ENCODE measurements at places on chromosomes 7 and 10.
A peak's percentile ranks its signal among the peaks of the same experiment; 100 is the strongest.

- DNase-seq = no peak
Observed at GRCh38 chr10:14519785-14520184, 189.1 kb upstream of the FRMD4A start.

DNA sequence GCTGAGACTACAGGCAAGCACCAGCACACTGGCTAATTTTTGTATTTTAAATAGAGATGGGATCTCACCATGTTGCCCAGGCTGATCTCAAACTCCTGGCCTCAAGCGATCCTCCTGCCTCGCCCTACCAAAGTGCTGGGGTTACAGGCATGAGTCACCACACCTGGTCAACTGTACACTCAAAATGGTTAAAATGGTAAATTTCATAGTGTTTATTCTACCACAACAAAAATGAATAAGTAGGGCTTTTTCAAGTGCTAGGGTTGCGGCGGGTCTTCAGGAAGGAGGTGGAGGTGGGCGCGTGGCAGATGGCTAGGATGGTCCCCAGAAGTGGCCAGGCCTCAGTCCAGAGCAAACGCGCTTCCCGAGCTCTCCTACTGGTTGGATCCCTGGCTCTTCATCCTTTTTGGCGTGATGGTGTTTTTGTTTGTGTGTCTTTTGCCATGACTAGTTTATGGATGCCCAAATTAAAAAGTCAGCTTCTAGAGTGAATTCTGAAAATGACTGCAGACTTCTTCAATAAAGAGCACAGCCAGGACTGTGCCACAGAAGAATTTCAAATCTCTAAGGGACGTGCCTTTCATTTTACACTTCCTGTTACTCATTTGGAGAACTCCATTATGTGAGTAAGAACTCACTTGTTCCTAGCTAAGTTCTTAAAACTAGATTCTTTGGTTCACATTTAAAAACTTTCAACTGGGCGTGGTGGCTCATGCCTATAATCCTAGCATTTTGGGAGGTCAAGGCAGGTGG is 73.9 kb downstream of the TMEM130 start:
- DNase-seq = no peak

- no peak for DNase-seq
Observed at GRCh38 chr7:115300231-115300870, 378.5 kb downstream of the MDFIC start.

GRCh38 chr7:74299401-74299800 is 10.2 kb downstream of the CLIP2 start:
- no peak for DNase-seq

DNA sequence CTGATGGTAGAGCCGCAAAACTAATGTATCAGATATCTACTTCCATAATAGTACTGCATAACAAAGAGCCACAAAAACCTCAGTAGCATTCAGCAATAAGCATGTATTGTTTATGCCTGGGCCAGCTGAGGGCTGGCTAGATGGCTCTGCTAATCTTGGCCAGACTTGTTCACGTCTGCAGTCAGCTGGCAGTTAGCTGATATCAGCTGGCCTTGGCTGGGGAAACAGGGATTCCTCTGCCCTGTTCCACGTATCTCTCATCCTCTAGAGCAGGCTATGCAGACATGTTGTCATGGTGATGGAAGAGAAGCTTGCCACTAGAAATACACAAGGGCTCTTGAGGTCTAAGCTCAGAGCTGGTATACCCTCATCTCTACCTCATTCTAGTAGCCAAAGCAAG is 62.9 kb downstream of the GRM8 start:
- no peak for DNase-seq

DNA sequence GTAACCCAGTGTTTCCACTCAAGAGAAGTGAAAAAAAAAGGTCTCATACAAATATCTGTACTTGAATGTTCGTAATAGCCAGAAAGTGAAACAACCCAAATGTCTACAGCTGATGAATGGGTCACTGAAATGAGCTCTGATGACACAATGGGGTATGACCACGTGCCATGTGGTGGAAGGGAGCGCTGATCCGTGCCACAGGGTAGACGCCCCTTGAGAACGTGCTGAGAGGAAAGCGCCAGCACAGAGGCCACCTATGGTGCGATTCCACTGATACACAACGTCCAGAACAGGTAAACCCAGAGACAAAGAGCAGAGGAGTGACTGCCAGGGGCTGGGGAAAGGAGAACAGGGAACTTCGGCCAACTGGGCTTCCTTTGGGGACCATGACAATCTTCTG is 50.3 kb downstream of the MAD1L1 start:
- no peak for DNase-seq

DNA sequence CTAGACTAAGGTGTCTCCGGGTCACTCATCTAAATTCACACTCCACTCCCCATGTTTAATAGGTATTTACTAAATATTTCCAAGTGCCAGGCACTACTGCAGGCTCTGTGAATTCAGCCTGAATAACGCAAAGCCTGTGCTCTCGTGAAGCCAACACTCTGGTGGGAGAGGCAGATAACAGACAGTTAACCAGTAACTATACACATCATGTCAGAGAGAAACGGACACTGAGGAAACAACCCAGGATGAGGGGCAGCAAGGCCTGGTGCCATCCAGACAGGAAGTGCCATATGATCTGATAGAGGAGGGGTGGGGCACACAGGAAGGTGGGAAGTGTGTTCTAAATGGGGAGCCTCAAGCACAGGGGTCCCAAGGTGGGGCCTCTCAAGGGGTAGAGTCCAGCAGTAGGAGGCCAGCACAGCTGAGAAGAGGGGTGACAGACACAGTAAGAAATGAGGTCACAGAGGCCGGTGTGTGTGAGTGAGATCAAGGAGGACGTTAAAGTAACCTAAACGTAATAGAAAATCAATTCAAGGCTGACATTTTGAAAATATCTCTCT is 85.3 kb downstream of the LARP4B start:
- DNase-seq = no peak

GRCh38 chr10:75538765-75539164 is 107.3 kb downstream of the LRMDA start:
- DNase-seq = no peak

GRCh38 chr7:130887182-130887956 is 153.4 kb upstream of the KLF14 start:
- no peak for DNase-seq

DNA sequence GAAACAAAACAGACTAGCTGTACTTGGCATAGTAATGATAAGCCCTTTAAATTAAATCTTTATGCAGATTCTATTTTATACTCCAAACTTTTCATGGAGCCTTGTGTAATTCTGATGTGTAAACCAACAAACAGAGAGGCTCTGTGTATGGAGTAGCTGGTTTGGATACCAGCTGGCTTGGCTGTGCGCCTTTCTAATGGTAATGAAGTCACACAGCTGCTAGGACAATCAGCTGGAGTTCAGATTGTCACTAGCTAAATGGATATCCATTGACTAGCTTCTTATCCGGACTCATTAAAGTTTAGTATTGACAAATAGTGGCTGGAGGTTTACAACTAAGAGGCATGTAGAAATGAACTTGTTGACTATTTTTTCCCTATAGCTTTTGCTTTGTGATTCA is 398.4 kb downstream of the DGKB start:
- DNase-seq = no peak

DNA sequence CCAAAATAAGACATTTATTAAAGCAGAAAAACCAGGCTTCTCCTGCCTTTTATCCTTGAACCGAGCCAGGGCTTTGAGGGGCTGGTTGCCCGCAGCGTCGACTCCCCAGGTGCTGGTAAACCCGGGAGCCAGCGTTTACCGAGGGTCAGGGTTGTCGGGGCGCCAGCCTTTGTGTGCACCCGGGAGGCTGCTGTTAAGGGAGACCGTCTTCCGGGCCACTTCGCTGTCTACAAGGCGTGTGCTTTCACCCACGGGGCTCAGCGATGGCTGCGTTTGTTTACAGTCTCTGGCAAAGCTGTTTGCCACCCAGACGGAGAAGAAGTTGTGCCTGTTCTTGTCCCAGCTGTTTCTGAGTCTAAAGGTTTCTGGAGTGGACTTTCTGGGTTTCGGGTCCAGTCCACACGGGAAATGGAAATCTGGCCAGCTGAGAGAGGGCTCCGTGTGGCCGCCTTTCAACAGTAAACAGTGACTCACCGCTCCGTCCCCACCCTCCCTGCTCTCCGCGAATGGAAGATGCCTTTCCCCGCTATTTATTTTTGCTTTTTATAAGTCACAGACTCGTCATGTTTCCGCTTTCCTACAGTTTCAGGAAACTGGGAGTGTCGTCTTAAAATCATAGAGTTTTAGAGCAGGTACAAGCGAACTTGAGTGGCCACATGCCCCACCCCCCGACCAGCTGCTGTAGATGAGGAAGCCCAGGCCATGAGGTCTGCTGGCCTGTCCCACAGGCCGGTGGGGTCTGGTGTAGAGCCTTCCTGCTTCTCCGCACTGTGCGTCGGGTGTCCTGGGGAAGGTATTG is 2.2 kb downstream of the MAFK start:
- DNase-seq = peak; percentile 82

DNA sequence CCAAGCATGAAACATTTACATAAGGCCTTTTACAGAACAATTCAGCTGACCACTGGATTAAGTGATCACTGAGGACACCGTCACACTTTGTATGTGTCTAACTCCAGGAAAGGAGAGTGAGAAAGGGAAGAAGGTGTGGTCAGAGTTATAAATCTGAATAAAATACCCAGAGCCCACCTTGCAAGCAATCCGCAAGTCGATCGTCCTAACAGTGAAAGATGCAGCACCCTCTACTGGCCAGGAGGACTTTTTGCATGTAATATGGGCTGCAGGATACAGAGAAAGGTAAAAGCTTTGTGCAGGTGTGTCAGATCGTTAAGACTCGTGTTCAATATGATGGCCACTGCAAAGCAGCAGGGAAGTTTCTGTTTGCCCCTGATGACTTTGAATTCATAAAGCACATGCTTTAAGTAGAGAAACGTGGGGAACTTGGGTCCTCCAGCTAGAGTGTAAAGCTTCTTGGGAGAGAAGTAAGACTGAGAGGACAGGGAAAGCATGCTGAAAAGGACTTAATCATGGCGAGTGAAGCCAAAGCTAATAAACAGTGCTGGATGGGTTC is 68.5 kb upstream of the BMPER start:
- no peak for DNase-seq

DNA sequence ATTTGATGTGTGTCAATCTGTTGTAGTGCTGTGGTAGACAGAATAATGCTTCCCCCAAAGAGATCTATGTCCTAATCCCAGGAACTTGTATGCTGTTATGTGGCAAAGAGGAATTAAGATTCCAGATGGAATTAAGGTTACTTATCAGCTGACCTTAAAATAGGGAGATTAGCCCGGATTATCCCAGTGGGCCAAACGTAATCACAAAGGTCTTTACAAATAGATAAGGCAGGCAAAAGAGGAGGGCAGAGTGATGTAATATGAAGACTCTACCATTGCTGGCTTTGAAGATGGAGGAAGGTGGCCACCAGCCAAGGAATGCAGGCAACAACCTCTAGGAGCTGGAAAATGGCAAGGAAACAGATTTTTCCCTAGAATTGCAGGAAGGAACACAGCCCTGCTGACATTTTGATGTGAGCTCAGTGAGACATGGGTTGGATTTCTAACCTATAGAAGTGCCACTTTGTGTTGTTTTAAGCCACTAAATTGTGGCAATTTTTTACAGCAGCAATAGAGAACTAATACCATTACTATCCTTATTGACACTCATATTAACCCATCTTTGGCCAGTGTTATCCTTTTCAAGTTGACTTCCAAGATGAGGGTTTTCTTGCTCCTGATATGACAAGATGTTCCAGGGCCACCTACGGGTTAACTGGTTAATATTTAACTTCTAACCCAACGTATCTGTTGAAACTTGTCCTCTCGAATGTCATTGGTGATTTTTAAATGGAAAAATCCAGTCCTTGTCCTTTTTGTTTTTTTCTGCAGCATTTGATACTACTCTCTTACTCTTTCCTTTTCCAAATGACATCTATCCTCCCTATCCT is 29.3 kb downstream of the CYCS start:
- DNase-seq = no peak

DNA sequence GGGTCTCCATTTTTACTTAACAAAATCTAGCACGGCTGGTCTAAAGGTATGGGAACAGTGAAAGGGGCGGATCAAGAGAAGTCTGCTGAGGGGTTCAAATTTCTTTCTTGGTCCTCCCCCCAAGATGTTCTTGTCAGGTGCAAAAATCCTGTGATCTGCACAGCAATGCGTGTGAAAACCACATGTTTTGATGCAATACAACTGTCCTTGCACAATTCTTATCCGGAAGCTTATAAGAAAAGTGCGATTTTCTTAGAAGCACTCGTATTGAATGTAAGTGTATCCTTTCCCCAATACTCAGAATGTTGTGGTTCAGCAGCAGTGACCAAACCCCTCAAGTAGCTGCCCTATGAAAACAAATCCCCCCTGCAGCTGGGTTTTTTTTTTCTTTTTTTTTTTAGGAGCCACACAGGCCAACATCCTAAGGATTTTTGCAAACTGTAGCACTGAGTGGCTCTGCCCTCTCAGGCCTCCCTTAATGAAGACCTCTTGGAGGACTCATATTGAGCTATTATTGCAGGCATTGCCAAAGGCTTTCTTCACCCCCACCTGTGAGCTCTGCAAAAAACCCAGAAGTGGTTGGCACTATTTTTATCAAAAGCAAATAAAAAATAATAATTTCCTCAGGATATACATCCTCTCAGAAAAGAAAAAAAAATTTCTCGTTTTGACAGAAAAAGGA is 151.9 kb upstream of the ITGB1 start:
- no peak for DNase-seq

DNA sequence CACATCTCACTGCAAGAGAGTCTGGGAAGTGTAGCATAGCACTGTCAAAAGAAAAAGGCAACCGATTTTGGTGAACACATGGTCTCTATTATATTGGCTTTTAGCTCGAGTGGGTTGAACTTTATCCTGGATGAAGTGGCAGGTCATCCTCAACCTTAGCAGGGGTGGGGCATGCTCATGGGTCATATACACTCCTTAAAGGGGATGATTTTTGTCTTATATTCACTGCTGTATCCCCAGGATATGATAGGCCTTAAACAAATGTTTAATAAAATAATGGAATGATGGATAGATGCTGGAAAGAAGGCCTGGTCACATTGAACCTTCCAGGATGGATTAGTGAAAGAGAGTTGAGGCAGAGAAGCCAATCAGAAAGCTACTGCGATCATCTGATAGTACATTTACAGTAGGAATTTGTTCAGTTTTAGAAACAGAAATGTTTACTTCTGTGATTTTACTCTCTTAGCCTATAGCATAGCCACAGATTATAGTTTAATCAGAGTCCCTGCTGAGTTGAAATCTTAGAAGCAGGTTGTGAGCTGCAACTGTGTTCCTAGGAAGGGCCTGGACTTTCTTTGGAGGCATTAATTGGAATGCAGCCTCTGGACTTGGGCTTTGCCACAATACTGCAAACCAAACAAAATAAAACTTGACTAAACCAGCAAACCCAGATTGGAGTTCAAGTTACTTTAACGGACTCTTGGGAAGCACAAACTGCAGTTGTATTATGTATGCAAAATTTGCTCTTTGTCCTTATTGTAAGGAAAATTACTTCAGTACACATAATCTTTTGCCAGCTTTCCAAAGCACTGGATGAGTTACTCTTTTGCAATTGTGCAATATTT is 138.3 kb downstream of the BMPER start:
- DNase-seq = no peak

GRCh38 chr10:93064874-93065660 is 4.5 kb downstream of the CYP26C1 start:
- DNase-seq = no peak
